ENCODE measurements at places on chromosomes 13 and 19.

GRCh38 chr13:44302940-44303575 lies 70.6 kb upstream of the SERP2 start:
- no peak for DNase-seq

DNA sequence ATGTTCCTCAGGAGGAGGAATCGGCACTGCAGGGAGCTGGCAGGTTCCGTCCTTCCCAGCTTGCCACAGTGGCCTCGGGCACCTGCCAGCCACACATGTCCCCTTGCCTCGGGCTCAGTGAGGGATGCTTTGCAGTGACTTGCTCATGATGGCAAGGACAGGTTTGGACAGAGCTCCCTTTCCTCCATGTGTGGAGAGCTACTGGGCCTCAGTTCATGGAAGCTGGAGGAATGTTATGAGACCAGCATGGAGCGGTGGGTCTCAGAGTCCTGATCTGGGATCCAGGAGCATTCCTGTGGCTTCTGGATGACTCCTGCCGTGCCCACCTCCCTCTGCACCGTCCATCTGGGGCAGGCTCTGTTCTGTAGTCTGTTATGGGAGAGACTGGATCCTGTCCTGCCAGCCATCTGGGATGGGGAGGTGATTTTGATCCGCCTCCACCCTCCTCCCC lies 59.2 kb downstream of the SIPA1L3 start:
- no peak for DNase-seq

DNA sequence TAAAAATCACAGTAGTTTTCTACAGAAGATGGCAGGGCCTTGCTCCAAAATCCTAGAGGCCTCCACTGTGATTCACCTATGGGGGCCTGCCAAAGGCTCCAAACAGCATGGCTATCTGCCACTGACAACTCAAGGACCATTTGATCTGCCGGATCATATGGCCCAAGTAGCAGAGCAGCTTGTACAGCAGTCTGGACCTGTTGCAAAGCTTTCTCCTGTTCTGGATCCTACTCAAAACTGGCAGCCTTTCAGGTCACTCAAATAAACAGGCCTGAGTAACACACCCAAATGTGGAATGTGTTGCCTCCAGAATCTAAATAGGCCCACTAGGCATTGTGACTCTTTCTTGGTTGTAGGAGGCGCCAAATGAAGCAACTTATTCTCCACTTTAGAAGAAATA lies 1049.3 kb downstream of the PCDH9 start:
- no peak for DNase-seq

GRCh38 chr19:14103310-14103709 lies 12.8 kb upstream of the SAMD1 start:
- no peak for DNase-seq

- no peak for DNase-seq
These were observed 158.1 kb downstream of the PCDH9 start for GRCh38 chr13:67071918-67072598.

GRCh38 chr19:32471811-32472210 lies 66.2 kb downstream of the DPY19L3 start:
- no peak for DNase-seq

DNA sequence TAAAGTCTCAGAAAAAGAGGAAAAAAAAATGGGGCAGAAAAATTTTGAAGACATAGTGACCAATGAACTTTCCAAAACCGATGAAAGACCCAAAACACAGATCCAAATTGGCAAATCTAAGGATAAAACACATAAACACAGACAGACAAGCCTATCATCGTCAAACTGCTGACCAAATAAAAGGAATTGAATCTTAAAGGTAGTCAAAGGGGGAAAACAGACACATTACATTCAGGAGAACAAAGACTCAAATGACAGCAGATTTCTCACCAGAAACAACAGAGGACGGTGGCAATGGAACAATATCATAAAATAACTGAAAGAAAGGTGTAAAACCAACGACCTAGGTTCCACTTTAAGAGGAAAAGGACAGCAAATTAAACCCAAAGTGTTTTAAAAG lies 10.2 kb downstream of the RBM26 start:
- DNase-seq, result no peak

DNA sequence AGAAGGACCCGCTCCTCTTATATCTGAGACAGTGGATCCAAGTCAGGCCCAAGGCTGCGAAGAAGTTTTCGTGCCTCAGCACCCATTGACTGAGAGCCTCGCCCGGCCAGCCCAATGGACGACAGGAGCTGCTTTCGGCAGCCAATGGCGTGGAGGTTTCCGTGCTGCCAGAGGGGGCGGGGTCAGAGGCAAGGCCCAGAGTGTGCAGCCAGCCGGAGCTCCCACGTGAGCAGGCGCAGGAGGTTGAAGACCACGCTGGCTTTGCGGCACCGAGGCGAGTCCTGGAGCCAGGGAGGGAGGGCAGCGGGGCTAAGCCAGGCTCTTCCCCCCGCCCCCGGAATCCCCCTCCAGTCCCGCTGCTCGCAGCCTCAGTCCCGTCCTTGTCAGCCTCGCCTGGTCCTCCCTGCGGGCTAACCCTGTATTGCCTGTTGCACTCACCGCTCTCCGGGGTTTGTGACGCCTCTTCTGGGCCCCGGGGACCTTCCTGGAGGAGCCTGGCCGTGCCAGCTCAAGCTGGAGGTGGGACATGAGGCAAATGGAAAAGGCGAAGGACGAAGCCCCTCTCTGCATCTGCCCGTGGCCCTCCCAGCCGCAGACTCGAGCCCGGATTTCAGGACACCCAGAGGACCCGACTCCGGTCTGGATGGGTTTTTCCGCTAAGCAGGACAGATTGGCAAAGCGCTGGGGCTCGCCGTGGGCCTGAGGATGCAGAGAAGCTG lies 1.5 kb downstream of the IFNL4 start:
- DNase-seq, result no peak

DNA sequence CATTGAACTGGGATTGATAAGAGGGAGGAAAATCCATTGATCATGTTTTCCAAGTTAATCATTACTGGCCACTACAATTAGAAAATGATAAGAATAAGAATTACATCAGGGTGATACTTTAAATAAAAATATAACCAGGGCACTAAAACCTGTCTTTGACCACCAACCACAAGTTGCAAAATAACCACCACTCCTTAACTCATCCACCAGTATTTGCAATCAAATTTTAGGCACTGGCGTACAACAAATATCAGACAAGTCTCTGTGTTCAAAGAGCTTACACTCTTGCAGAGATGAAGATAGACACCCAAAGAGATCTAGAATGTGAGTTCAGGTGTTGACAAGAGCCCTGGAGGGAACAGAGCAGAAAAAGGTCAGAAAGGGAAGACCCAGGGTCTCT lies 514 bp downstream of the CEACAM3 start:
- no peak for DNase-seq

GRCh38 chr13:50598338-50598737 lies 245.2 kb downstream of the DLEU7 start:
- no peak for DNase-seq

GRCh38 chr13:44389060-44389666 lies 15.5 kb downstream of the SERP2 start:
- peak; percentile 33 for DNase-seq

DNA sequence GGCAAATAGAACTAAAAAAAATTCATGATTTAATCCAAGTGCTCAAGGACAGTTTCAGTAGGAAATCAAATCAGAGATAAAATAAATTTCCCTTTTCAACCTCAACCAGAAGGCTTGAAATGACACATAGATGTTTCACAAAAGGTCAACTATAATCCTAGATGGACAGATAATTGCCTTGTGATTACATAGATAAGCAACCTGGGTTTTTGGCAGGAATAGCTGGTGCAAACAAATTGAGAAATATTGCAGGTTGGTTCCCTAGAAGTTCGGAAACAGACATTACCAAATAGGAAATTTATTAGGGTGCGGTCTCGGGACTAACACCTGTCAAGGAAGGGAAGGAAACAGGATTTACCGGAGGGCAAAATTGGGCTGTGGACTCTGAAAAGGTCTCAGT lies 497.5 kb downstream of the COG6 start:
- DNase-seq, result no peak

- no peak for DNase-seq
These were observed 23.5 kb downstream of the CFAP97D2 start for GRCh38 chr13:114202581-114202980.

DNA sequence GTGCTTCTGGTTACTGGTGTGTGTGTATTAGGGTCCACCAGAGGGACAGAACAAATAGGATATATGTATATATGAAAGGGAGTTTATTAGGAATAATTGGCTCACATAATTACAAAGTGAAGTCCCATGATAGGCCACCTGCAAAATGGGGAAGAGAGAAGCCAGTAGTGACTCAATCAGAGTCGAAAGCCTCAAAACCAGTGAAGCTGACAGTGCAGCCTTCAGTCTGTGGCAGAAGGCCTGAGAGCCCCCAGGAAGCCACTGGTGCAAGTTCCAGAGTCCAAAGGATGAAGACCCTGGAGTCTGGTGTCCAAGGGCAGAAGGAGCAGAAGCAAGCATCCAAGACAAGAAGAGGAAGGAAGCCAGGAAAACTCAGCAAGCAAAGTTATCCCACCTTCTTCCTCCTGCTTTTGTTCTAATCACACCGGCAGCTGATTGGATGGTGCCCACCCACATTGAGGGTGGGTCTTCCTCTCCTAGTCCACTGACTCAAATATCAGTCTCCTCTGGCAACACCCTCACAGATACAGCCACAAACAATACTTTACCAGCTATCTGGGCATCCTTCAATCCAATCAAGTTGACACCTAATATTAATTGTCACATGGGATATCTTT lies 21.7 kb upstream of the SCEL start:
- DNase-seq, result no peak

GRCh38 chr19:43812259-43812658 lies 10.0 kb upstream of the LYPD5 start:
- no peak for DNase-seq

DNA sequence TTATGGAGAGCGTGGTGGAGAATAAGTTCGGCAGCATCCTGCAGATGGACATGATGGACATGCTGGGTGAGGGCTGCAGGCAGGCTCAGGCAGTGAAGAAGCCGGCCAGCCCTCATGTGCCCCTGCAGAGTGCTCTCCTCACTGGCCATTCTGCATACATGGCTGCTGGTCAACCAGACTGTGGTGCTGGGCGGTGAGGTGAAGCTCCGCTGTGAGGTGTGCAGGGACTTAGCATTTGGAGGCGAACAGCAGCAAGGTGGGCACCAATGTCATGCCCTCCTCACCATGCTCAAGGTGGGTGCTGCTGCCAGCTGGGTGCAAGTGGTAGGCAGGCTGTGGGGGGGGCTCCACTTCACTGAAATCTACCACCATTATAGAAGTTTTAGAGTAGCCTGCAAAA lies 5.7 kb upstream of the ZNF492 start:
- no peak for DNase-seq

GRCh38 chr13:105196052-105196451 lies 1339.4 kb downstream of the EFNB2 start:
- no peak for DNase-seq

- DNase-seq, result no peak
These were observed 14.1 kb downstream of the CARM1 start for GRCh38 chr19:10885201-10886169.

- DNase-seq, result no peak
These were observed at the start of gene AXL for GRCh38 chr19:41218615-41219507. AXL (plus strand) TSS chr19:41219223; CDS start chr19:41219393, 170 bp downstream.

Data from inflammatory macrophage treated with lipopolysaccharide for 1 hour (primary cell).